ENCODE measurements at places on chromosomes 6 and 20.

- DNase-seq, result peak; percentile 79
Observed at GRCh38 chr6:45830441-45831139, 185.1 kb downstream of the CLIC5 start.

DNA sequence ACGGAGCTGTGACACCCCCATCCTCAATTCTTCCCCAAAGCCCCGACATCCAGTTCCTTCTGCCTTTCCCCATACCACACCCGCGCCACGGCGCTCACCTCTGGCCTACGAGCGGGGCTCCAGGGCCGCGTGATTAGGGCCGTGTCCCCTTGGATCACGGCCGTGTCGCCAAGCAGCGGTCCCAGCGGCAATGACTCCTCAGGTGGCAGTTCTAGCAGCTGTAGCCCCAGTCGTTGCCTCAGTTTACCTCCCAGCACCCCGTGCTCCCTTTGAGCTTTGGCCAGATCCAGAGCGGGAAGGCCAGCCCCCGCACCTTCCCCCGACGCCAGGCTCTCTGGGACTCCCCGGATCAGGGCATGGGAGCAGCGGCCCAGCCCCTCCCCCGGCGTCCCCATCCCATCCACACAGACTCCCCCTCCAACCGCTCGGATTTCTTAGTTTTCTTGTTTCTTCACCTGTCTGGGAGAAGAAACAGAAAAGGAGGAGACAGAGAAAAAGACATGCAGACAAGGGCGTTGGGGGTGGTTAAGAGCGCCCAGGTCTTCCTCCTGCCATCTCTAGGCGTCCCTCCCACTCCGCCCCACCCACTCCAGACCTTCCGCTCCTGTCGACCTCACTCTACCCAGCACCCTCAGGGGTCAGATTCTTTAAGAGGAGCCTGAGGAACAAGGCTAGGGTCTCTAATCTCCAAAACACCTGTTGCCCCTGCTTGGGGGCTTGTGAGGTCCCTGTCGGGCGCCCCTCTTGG, at the start of gene DDAH2:
TSS of gene DDAH2 (minus strand) at position 533 of the 748 bp plus-strand sequence. CDS start at position 395, 138 bp downstream.
- DNase-seq, result no peak

DNA sequence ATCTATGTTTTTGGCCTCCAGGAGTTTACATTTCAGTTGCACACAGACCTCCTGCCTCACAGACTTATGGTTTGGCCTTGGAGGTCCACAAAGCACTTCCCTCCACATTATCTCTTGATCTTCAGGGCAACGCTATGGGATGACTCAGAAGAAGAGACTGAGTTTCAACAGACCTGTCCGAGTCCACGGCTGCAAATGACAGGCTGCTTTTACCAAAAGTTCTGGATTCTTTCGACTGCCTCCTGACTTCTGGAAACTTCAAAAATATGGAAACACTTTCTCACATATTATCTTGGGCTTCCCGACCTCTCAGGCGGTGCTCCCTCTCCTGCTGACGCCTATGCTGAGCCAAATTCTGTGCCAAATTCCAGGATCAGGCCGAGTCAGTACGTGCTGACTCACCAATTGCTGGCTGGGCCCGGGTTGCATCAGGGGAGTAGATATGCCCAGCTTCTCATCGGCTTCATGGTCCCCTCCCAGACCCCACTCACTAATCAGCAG, 190.2 kb downstream of the BMP7 start:
- DNase-seq, result no peak

- DNase-seq, result no peak
Observed at GRCh38 chr20:13099676-13100075, 90.9 kb downstream of the SPTLC3 start.

DNA sequence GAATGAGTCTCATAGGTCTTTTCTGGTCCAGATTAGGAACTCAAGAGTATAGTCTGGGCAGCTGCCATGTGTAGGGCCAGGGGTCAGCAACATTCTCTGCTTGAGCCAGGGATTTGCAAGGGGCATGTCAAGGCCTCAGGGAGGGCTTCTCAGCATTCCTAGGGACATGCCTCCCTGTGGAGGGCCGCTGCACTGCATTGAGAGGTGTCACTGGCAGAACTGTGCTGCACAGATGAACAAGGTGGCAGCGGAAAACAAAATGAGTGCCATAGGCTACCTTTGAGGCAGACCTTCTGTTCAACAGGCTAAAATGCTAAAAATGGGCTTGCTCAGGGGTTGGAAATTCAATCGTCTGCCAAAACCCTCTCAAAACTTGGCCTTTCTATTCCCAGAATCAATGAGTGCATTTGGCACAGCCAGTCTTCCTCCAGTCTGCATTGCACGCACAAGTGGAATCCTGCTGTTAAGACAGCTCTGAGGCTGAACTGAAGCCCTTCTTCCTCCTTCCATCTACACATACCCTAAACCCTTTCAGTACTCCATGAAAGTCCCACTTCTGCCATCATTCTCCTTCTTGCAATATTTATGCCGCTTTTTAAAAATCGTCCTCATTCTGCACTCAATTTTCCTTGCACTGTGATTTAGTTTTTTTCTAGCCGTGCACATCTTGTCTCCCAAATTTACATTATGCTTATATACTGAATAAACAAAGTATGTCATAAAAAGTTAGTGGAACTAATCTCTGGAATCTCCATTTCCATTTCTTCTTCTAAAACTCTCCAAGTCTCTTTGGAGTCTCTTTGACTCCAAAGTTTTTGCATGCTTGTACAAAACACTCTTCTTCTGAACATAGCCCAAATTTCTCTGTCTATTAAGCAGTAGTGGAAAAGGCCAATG, 51.7 kb downstream of the SLC26A8 start:
- DNase-seq, result no peak

DNA sequence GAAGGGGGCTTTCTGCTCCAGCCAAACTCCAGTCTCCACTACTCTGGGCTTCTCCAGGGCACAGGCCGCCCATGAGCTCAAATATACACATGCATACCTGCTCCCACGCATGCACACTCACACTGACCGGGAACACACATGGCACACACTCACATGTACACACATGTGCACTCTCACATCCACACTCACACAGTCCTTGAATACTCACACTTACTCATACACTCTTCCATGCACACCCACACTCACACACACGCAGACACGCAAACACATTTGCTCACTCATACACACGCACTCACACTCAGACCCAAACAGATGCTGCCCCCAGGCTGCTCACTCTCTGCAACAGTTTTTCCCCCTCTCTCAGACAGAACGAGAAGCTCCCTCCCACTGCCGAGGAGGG, 7.0 kb downstream of the GDAP1L1 start:
- DNase-seq, result no peak

DNA sequence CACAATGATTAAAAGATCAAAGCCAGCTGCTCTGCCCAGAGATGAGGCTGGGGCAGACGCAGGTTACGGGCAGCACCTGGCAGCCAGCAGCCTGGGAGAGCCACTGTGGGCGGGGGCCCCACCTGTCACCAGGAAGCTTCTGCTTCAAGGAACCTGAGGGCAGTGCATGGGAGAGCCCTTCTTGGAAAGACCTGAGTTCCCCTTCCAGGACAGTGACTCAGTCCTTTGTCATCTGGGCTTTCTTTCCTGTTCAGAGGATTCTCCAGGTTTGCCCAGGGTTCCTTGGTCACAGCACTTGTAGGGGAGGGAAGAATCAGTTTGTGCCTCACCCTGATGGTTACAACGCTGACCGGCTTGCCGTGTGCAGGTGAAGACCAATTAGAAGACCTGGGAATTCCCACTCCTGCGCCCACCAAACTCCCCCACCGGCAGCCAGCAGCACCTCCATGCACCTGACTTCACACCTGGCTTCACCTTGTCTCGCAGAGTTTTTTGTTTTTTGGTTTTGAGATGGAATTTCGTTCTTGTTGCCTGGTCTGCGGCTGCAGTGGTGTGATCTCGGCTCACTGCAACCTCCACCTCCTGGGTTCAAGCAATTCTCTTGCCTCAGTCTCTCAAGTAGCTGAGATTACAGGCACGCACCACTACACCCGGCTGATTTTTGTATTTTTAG, 2.0 kb downstream of the ZBP1 start:
- peak; percentile 60 for DNase-seq

- DNase-seq, result no peak
Observed at GRCh38 chr6:7703148-7703680, 22.7 kb upstream of the BMP6 start.

- DNase-seq, result no peak
Observed at GRCh38 chr6:148425443-148425842, 82.8 kb downstream of the SASH1 start.

DNA sequence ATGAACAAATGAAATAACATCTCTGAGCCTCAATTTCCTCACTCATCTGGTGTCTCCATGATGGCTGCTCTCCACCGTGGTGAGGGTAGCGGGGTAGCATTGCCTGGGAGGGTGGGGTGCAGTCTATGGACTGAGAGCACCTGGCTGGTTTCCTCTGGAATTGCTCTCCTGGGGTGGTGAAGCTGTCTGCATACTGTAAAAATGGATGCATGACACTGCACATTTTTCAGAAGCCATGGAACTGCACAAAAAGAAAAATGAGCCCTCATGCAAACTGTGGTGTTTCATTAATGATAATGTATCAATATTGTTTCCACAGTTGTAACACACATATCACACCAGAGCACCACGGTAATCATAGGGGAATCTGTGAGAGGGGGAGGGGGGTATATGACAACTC, 12.1 kb upstream of the ITPR3 start:
- DNase-seq, result no peak

DNA sequence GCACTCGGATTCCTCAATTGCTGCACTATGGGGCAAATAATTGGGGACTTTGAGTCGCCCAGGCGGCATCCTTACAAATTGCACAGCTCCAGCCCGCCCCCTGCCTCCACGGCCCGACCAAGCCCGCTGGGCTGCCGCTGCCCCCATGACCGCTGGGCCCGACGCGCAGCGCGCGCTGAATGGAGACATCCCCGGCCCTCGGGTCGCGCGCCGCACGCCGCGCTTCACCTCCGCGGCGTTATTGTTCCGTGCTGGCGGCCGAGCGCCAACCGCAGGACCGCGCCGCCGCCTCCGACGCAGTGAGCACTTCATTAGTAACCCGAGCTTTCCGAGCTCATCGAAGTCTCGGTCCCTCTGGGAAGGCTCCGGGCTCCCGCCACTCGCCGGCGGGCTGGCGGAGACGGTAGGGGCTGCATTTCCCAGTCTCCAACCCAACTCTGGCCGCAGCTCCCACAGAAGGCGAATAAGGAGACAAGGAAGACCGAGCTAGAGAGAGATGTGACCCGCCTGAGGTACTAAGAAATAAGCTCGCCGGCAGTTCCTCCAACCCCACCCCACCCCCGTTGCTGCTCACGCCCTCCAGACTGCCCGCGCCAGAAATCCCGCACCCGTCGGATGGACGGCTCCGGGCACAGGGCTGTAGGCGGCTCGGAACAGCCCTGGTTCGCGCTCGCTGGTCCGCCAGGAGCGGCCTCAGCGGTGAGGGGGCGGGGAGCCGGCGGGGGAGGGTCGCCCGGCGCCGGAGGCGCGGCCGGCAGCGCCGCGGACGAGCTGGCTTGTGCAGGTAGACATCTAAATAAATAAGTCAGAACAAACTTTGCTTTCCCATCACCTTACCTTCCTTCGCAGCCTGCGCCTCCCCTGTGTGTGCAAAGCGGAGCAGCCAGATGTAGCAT, 703 bp downstream of the EPHA7 start:
- peak; percentile 21 for DNase-seq

DNA sequence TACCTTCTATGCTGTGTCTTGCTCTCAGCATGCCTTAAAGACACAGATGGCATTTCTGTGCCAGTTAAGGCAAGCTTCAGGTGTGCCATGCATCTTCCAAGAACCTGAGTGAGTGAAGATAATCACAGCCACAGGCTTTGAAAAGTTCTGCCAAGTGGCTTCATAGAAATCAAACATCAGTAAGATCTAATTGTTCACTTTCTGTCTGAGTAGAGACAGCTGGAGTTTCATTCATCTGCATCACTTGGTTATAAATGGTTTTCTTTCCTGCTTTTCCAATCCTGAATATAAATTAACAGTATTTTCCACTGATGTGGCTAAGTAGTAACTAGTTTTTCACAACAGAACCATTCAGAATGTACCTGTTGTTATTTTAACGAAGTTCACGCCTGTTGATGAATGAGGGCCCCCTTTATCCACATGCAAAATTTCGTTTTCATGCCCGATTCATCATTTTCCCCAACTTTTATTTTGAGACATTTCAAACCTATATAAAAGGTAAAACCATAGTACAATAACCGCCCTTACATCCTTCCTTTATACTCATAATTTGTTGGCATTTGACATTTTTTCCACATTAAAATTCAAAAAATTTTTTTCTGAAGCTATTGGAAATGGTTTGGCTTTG, 38.6 kb upstream of the KCNG1 start:
- no peak for DNase-seq

- no peak for DNase-seq
Observed at GRCh38 chr6:80517525-80517924, 411.1 kb downstream of the BCKDHB start.

- DNase-seq, result no peak
Observed at GRCh38 chr6:35360349-35361138, 18.2 kb downstream of the PPARD start.

- no peak for DNase-seq
Observed at GRCh38 chr6:36460916-36461315, 18.1 kb downstream of the KCTD20 start.

GRCh38 chr6:41189967-41190366, 11.0 kb downstream of the TREML2 start:
- no peak for DNase-seq

DNA sequence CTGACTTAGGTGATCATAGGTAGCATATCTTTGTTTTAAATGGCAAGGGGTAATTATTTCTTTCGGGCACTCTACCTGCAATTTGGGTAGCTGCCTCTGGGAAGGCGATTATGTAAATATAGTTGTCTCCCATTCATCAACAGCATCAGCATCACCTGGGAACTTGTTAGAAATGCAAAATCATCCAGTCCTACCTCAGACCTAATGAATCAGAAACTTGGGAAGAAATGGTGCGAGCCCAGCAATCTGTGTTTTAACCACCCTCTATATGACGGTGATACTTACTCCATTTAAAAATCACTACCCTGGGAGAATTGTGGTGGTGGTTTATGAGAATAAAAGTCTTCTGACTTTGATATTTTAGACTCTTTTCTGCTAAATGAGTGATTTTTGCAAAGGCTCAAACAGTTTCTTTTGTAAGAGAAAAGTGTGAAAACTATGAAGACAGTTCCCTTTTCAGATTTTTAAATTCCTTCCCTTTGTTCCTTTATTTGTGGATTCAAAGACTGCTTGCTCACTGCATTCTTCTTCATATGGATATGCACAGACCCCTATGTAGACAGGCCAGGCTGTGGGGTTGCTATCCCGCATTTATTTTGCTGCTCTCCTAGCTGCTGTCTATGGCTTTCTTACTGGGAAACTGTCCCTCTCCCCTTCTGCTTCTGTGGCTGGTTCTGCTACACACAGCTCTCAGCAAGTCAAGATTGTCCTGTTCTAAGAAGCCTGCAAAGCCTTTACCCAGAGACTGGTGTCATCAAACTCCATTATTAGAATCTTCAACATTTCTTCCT, 365.3 kb downstream of the RNF144B start:
- no peak for DNase-seq

Data from stimulated activated CD8-positive, alpha-beta memory T cell treated with anti-CD3 and anti-CD28 coated beads, Interleukin-4, amount 100 ng/mL, for 48 hours (primary cell).